MCF 10A (cell line): ENCODE measurements at places on chromosomes 12 and 14.

DNA sequence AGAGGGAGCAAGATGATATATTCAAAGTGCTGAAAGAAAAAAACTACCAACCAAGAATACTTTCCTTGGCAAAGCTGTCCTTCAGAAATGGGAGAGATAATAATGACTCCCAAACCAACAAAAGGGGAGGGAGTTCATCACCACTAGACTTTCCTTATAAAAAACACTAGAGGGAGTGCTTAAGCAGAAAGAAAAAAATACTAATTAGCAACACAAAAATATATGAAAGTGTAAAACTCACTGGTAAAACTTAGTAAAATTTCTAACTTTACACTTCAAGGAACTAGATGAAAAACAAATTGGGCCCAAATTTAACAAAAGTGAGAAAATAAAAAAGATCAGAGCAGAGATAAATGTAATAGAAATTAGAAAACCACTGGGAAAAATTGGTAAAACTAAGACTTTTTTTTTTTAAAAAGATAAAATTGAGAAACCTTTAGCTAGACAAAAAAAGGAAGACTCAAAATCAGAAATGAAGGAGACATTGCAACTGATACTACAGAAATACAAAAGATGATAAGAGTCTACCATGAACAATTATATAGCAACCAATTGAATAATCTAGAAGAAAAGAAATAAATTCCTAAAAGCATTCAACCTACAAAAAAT lies 60.4 kb upstream of the FAR2 start:
- H3K4me3 ChIP-seq: no peak overlapping the region
- H3K4me1 ChIP-seq: no peaks in the 10 kb centered on the region
- no peak overlapping the region for H3K27ac ChIP-seq
- H3K27me3 ChIP-seq: peaks cover 15% of the 10 kb centered on the region
- peak; percentile 25 for DNase-seq
- peaks cover 4% of the 10 kb centered on the region for H3K36me3 ChIP-seq

DNA sequence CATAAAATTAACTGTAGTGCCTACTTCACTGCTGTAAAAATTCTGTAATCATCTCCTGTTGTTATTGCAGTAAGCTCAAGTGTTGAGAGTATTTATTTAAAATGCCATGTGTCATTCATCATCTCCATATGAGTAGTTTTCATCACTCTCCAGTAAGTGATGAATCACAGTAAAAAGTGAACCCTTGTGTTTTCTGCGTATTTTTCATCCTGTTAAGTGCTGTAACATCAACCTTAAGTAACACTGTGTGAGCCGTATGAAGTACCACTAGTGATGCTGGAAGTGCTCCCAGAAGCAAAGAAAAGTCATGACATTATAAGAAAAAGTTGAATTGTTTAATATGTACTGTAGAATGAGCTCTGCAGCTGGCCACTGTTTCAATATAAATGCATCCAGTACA lies 55.4 kb downstream of the SLCO1B3 start:
- H3K36me3 ChIP-seq: no peaks in the 10 kb centered on the region
- no peak overlapping the region for H3K4me3 ChIP-seq
- no peak overlapping the region for H3K27ac ChIP-seq
- no peaks in the 10 kb centered on the region for H3K27me3 ChIP-seq

DNA sequence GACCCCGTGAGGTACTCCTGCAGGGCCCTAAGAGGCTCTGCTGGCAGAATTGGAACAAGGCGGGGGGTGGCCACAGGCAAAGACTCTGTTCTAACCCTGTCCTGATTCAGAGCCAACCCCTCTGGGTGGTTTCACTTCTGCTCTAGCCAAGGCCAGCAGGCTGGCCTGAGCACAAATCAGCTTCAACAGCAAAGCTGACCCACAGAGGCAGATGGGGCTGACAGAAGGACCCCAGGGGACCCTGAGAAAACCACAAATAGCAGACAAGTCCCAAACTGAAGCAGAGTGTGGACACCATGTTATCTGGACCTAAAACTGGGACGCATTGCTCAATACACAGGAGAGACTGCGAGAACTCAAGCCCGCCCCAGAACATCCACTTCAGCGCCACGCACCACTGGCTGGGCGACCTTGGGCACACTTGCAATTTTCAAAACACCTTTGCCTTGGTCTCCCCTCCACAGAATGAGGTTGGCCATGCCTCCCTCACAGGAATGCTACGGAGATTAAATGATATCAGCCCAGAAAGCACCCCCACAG lies 76.4 kb upstream of the DICER1 start:
- H3K4me1 ChIP-seq: peaks cover 12% of the 10 kb centered on the region
- no peak for DNase-seq
- H3K27ac ChIP-seq: no peak overlapping the region

DNA sequence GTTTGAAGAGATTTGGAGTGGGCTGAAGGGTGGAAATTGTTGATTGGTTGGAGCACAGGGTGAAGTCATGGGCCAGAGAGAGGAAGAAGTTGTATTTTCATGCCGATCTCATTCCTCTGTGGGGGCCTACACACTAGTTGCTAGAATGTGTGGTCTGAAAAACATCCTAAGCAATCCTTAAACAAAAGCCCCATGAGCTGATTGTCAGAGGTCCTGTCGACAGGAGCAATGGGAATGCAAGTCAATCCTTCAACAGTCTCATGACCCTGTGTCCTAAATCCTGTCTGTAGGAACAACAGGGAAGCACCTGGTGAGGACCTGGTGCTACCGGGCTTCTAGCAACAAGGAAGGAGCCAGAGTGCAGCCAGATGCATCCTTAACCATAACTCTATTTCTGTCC lies 324.0 kb upstream of the TMEM132C start:
- DNase-seq: no peak
- H3K27ac ChIP-seq: no peak overlapping the region
- no peak overlapping the region for H3K4me3 ChIP-seq
- H3K27me3 ChIP-seq: no peaks in the 10 kb centered on the region
- H3K4me1 ChIP-seq: no peaks in the 10 kb centered on the region
- no peaks in the 10 kb centered on the region for H3K36me3 ChIP-seq

- no peak overlapping the region for H3K4me3 ChIP-seq
- H3K27ac ChIP-seq: no peak overlapping the region
- H3K36me3 ChIP-seq: no peaks in the 10 kb centered on the region
- DNase-seq: peak; percentile 72
- H3K27me3 ChIP-seq: no peaks in the 10 kb centered on the region
- H3K4me1 ChIP-seq: peaks cover 6% of the 10 kb centered on the region
Measured at GRCh38 chr12:87216436-87216835, 812.8 kb downstream of the C12orf50 start.

DNA sequence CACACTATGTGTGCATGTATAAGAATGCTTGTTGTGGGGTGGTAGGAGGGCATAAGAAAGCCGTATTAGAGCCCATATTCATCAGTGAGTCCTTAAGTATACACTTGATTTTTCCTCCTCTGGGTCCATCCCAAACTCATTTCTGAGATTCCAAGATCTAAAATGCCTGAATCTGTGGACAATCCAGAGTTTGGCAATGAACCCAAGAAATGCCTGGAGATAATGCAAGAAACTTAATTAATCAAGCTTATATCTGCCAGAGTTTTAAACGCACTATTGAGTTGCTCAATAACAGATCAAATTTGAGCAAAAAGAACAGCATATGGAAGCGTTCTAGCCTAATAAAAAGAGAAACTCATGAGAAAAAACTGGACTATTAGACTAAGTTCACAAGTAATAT lies 143.4 kb upstream of the NAV3 start:
- DNase-seq: no peak
- H3K27ac ChIP-seq: no peak overlapping the region
- no peaks in the 10 kb centered on the region for H3K4me1 ChIP-seq
- no peaks in the 10 kb centered on the region for H3K27me3 ChIP-seq
- H3K36me3 ChIP-seq: peaks cover 7% of the 10 kb centered on the region

- H3K4me3 ChIP-seq: peak overlapping the region; percentile 85
- H3K27me3 ChIP-seq: no peaks in the 10 kb centered on the region
- H3K36me3 ChIP-seq: peaks cover 32% of the 10 kb centered on the region
- H3K27ac ChIP-seq: no peak overlapping the region
- DNase-seq: no peak
Measured at GRCh38 chr12:122982477-122982815, 2.0 kb downstream of the ARL6IP4 start.

- no peaks in the 10 kb centered on the region for H3K36me3 ChIP-seq
- no peaks in the 10 kb centered on the region for H3K4me1 ChIP-seq
- H3K4me3 ChIP-seq: no peak overlapping the region
- no peak overlapping the region for H3K27ac ChIP-seq
Measured at GRCh38 chr12:20525064-20525610, 156.8 kb downstream of the PDE3A start.

- H3K27ac ChIP-seq: no peak overlapping the region
- H3K4me1 ChIP-seq: no peaks in the 10 kb centered on the region
- H3K36me3 ChIP-seq: no peaks in the 10 kb centered on the region
- H3K27me3 ChIP-seq: peaks cover 11% of the 10 kb centered on the region
- no peak overlapping the region for H3K4me3 ChIP-seq
Measured at GRCh38 chr12:131418884-131419283, 292.0 kb upstream of the SFSWAP start.

- DNase-seq: no peak
- no peak overlapping the region for H3K27ac ChIP-seq
- H3K4me1 ChIP-seq: no peaks in the 10 kb centered on the region
- H3K36me3 ChIP-seq: no peaks in the 10 kb centered on the region
- H3K27me3 ChIP-seq: no peaks in the 10 kb centered on the region
Measured at GRCh38 chr12:51480978-51481377, 56.3 kb downstream of the SLC4A8 start.

- no peak for DNase-seq
- no peaks in the 10 kb centered on the region for H3K4me1 ChIP-seq
- no peak overlapping the region for H3K27ac ChIP-seq
Measured at GRCh38 chr12:48334808-48335207, 15.9 kb downstream of the ZNF641 start.

- H3K4me3 ChIP-seq: peak within 1 kb of the TSS; percentile 66
- DNase-seq: peak; percentile 18
- no peaks in the 10 kb centered on the region for H3K27me3 ChIP-seq
- peak within 1 kb of the TSS; percentile 65 for H3K27ac ChIP-seq
- no peaks in the 10 kb centered on the region for H3K36me3 ChIP-seq
Measured at GRCh38 chr14:90815822-90816662, at the start of gene TTC7B. TTC7B (minus strand) TSS chr14:90816430; CDS start chr14:90816295, 135 bp downstream.

- no peaks in the 10 kb centered on the region for H3K27me3 ChIP-seq
- no peak overlapping the region for H3K4me3 ChIP-seq
- no peak for DNase-seq
- H3K27ac ChIP-seq: peak overlapping the region; percentile 80
- H3K4me1 ChIP-seq: peaks cover 14% of the 10 kb centered on the region
- no peaks in the 10 kb centered on the region for H3K36me3 ChIP-seq
Measured at GRCh38 chr14:94321421-94322271, 1.5 kb downstream of the SERPINA6 start.

GRCh38 chr12:25269701-25270100 lies 19.0 kb upstream of the KRAS start:
- no peaks in the 10 kb centered on the region for H3K4me1 ChIP-seq
- H3K27me3 ChIP-seq: no peaks in the 10 kb centered on the region
- H3K36me3 ChIP-seq: no peaks in the 10 kb centered on the region
- DNase-seq: no peak
- H3K4me3 ChIP-seq: no peak overlapping the region

DNA sequence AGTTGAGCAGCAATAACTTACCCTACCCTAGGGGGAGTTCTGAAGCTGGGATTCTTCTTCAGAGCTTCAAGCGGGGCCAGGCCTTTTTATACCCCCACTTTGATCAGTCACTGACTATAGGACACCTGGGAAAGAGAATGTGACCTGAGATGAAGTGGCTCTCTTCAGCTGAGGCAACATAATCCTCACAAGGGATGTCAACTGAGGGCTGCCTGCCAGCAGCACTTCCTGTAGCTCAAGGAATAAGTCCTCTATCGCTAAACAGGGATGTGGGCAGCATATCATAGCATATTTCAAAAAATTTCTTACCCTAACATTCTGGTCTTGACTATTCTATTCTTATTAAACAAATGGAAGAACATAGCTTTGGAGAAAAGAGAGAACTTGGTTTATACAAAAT lies 17.4 kb downstream of the LGALS3 start:
- H3K36me3 ChIP-seq: peaks cover 66% of the 10 kb centered on the region
- H3K4me1 ChIP-seq: no peaks in the 10 kb centered on the region
- H3K4me3 ChIP-seq: no peak overlapping the region
- H3K27ac ChIP-seq: no peak overlapping the region
- DNase-seq: no peak
- no peaks in the 10 kb centered on the region for H3K27me3 ChIP-seq

DNA sequence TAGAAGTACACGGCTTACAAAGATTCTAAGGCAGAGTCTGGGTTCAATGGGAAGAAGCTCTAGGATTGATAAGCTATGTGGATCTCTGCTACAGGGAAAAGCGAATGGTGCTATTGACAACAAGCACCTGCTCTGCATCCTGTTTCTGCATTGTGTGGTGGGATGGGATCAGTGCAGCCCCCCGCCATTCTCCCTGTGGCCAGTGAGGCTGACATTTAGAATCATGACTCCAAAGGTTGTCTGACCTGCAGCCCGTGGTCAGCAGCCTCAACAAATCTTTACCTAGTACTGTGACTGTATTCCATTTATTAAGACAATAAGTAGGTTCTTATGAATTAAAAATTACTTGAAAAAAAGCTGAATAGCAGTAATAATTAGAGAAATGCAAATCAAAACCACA lies 1477.0 kb upstream of the TMEM132C start:
- no peaks in the 10 kb centered on the region for H3K4me1 ChIP-seq
- no peak overlapping the region for H3K27ac ChIP-seq
- no peaks in the 10 kb centered on the region for H3K36me3 ChIP-seq
- DNase-seq: no peak
- H3K4me3 ChIP-seq: no peak overlapping the region

GRCh38 chr12:104454997-104455396 lies 1.8 kb upstream of the CHST11 start:
- H3K27ac ChIP-seq: no peak overlapping the region
- no peaks in the 10 kb centered on the region for H3K36me3 ChIP-seq
- peak overlapping the region; percentile 83 for H3K4me3 ChIP-seq
- H3K27me3 ChIP-seq: no peaks in the 10 kb centered on the region

- no peak for DNase-seq
- H3K4me3 ChIP-seq: no peak overlapping the region
- H3K27me3 ChIP-seq: no peaks in the 10 kb centered on the region
- H3K4me1 ChIP-seq: peaks cover 13% of the 10 kb centered on the region
Measured at GRCh38 chr12:46981622-46982021, 97.8 kb upstream of the PCED1B start.

DNA sequence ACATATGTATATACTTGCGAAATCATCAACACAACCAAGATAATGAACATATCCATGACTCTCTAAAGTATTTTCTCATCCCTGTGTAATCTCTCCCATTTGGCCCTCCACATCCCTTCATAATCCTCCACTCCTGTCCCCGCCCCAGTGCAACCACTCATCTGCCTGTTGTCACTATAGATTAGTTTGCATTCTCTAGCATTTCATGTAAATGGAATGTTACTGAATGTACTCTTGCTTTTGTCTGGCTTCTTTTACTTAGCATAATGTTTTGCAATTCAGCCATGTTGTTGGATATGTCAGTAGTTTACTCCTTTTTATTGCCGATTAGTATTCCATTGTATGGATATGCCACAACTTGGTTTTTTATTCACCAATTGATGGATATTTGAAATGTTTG lies 99.1 kb downstream of the BICD1 start:
- DNase-seq: no peak
- no peaks in the 10 kb centered on the region for H3K27me3 ChIP-seq
- no peak overlapping the region for H3K4me3 ChIP-seq
- H3K27ac ChIP-seq: no peak overlapping the region
- peaks cover 11% of the 10 kb centered on the region for H3K4me1 ChIP-seq
